ENCODE measurements at places on chromosomes 4 and X. TPM values are rescaled to one million over a fixed set of nuclear protein-coding genes. Genes with fewer than 3 reads are reported as not detected.

GRCh38 chrX:68180579-68180978 lies 252.7 kb downstream of the OPHN1 start:
- H3K4me1 ChIP-seq: peaks cover 2% of the 10 kb centered on the region
- no peak for DNase-seq
- H3K27ac ChIP-seq: no peak overlapping the region
- H3K27me3 ChIP-seq: no peaks in the 10 kb centered on the region
- H3K36me3 ChIP-seq: no peaks in the 10 kb centered on the region

DNA sequence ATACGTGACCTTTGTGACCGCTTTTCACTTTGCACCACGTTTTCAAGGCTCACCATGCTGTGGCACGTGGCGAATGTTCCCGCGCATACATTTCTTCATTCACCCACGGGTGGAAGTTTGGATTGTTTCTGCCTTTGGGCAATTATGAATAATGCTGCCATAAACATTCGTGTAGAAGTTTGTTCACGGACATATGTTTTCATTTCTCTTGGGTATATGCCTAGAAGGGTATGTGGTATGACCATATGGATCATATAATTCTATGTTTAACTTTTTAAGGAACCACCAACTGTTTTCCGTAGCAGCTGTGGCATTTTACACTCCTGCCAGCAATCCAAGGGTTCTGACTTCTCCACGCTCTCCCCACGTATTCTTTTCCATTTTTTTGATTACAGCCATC lies 60.9 kb upstream of the MXD4 start:
- H3K27ac ChIP-seq: no peak overlapping the region
- H3K36me3 ChIP-seq: no peaks in the 10 kb centered on the region
- no peak for DNase-seq

- H3K4me3 ChIP-seq: no peak overlapping the region
- no peak for DNase-seq
- H3K27ac ChIP-seq: no peak overlapping the region
- H3K36me3 ChIP-seq: no peaks in the 10 kb centered on the region
Measured at GRCh38 chrX:29071525-29072320, 484.5 kb downstream of the IL1RAPL1 start.

Gene TMSB15A
- not detected for total RNA-seq

Gene AVPR2
- not detected for total RNA-seq

Gene PPEF1
- total RNA-seq: 0.55 TPM

Gene PDE6B
- total RNA-seq: 24.7 TPM

DNA sequence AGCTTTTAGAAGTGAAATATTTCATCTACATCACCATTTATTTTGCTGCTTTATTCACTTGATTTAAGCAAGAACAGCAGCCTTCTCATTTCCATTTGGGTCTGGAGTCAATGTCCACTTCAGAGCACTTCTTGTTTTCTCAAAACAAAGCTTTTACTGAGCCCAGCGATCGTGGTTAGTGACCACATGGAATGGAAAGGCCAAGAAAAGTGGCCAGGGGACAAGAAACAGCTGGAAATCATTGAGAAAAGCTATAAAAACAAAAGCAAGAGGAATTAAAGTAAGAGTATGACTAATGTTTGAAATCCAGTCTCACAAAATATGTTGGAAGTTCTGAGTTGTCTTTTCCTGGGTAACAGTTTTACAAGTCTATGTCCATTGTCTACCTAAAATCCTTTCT lies 328.4 kb upstream of the INTU start:
- H3K27ac ChIP-seq: no peak overlapping the region
- no peak overlapping the region for H3K4me3 ChIP-seq
- no peak for DNase-seq
- H3K36me3 ChIP-seq: no peaks in the 10 kb centered on the region

DNA sequence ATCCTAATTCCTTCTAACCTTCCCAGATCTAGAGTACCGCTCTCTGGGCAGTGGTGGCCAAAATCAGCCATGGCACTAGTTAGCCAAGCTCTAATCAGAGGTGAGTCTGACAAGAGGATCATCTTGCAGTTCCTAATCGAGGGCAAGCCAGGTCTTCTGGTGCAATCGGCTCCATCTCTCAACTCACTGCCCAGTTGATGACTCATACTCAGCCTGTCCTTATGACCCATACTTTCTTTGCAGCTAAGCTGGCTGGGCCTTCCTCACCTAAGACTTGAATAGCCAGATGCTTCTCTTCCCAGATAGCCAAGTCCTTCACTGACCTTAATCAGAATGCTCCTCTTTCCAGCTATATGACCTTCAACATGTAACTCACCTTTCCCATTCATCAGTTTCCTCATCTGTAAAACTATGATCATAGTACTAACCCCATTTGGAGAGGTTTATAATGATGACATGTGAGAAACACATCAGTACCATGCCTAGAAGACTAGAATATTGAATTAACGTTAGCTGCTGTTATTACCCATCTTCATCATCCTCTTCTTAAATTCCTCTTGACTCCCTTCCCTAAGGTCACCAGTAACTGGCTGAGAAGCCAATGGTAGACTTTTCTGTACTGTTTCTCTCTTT lies 57.1 kb downstream of the RELL1 start:
- H3K36me3 ChIP-seq: peaks cover 84% of the 10 kb centered on the region
- no peaks in the 10 kb centered on the region for H3K27me3 ChIP-seq
- H3K4me3 ChIP-seq: no peak overlapping the region
- DNase-seq: no peak
- H3K4me1 ChIP-seq: no peaks in the 10 kb centered on the region

DNA sequence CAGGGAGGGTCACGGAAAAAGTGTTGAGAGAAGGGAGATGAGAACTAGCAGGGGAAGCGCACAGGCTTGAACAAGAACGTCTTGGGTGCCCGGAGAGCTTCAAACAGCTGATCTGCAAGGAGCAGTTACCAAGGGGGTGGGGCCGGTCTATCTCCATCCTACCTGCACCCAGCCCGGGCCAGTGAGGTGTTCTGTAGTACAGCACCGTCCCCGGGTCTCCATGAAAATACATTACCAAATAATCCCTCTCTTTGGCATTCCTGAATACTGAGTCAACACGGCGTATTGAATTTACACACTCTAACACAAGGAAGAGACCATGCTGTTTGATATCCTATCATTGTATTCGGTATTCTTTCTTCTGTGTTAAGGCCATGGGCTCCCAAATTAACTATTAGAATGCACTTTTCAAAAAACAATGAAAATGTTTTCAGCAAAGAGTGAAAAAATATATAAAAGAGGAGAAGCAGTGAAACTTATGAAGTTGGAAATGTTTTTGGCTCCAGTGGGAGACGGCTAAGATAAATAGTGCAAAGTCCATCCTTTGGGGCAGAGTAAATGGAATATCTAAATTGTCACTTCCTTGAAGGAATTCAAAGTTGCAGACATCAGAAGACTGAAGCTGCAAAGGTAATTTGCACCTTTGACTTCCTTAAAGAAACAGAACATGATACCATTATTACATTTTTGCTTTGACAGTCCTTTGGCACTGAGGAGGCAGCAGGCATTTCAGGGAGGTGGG lies 90.3 kb downstream of the DHRSX start:
- DNase-seq: no peak
- no peak overlapping the region for H3K27ac ChIP-seq
- H3K4me1 ChIP-seq: no peaks in the 10 kb centered on the region

Gene TCEAL6
- not detected for total RNA-seq

Gene GAGE1
- total RNA-seq: not detected

- peaks cover 49% of the 10 kb centered on the region for H3K4me1 ChIP-seq
- DNase-seq: no peak
- H3K27me3 ChIP-seq: peaks cover 2% of the 10 kb centered on the region
- peak overlapping the region; percentile 82 for H3K4me3 ChIP-seq
Measured at GRCh38 chrX:85004255-85004654, 578 bp downstream of the APOOL start.

GRCh38 chrX:47706575-47706974 lies 47.6 kb upstream of the UXT start:
- DNase-seq: no peak
- no peaks in the 10 kb centered on the region for H3K36me3 ChIP-seq
- H3K4me3 ChIP-seq: no peak overlapping the region
- H3K27me3 ChIP-seq: no peaks in the 10 kb centered on the region
- no peaks in the 10 kb centered on the region for H3K4me1 ChIP-seq

- H3K4me1 ChIP-seq: no peaks in the 10 kb centered on the region
- no peak overlapping the region for H3K4me3 ChIP-seq
- H3K27me3 ChIP-seq: peaks cover 4% of the 10 kb centered on the region
- no peak overlapping the region for H3K27ac ChIP-seq
- no peaks in the 10 kb centered on the region for H3K36me3 ChIP-seq
Measured at GRCh38 chr4:87913896-87914295, 61.6 kb upstream of the SPP1 start.

Gene CTAG1A
- not detected for total RNA-seq

All from naive thymus-derived CD8-positive, alpha-beta T cell (primary cell).